ENCODE measurements at places on chromosomes 6 and 20. TPM values are rescaled to one million over a fixed set of nuclear protein-coding genes. Genes with fewer than 3 reads are reported as not detected.

The GABRR1 gene
- not detected for polyA plus RNA-seq

The SLC25A27 gene
- 3.5 TPM for polyA plus RNA-seq

The TFAP2B gene
- not detected for polyA plus RNA-seq

The SLC26A8 gene
- 0.16 TPM for polyA plus RNA-seq

The STK35 gene
- polyA plus RNA-seq, result 16.0 TPM

The ADGRF1 gene
- 51.5 TPM for polyA plus RNA-seq

The GHRH gene
- polyA plus RNA-seq, result not detected

The BTNL2 gene
- polyA plus RNA-seq, result not detected

The TLDC2 gene
- not detected for polyA plus RNA-seq

The TRMT6 gene
- polyA plus RNA-seq, result 16.8 TPM

The LAMA4 gene
- polyA plus RNA-seq, result 0.18 TPM

The C20orf96 gene
- polyA plus RNA-seq, result 2.3 TPM

The MDFI gene
- 121 TPM for polyA plus RNA-seq

The LPA gene
- not detected for polyA plus RNA-seq

The ECT2L gene
- polyA plus RNA-seq, result not detected

The DOK5 gene
- polyA plus RNA-seq, result not detected

The PI3 gene
- 188 TPM for polyA plus RNA-seq

The TRIM15 gene
- polyA plus RNA-seq, result 0.02 TPM

The ACTL10 gene
- 0.79 TPM for polyA plus RNA-seq

The BEND3 gene
- polyA plus RNA-seq, result 5.4 TPM

The HLA-DMB gene
- 0.03 TPM for polyA plus RNA-seq

The TRAPPC3L gene
- 0.18 TPM for polyA plus RNA-seq

The TCP11 gene
- not detected for polyA plus RNA-seq

The NRSN2 gene
- 26.7 TPM for polyA plus RNA-seq

The REPS1 gene
- polyA plus RNA-seq, result 45.8 TPM

The RALY gene
- polyA plus RNA-seq, result 112 TPM

The SERPINB6 gene
- 82.5 TPM for polyA plus RNA-seq

The LSM14B gene
- polyA plus RNA-seq, result 20.3 TPM

The FAM217A gene
- not detected for polyA plus RNA-seq

The CRISP3 gene
- not detected for polyA plus RNA-seq

The THEMIS gene
- not detected for polyA plus RNA-seq

The MUC21 gene
- not detected for polyA plus RNA-seq

The LCA5 gene
- polyA plus RNA-seq, result 0.63 TPM

The OPN5 gene
- not detected for polyA plus RNA-seq

The GPR6 gene
- polyA plus RNA-seq, result not detected

The BMP2 gene
- 4.3 TPM for polyA plus RNA-seq

The RIPOR2 gene
- polyA plus RNA-seq, result 0.16 TPM

The C6orf15 gene
- 0.24 TPM for polyA plus RNA-seq

The BTN1A1 gene
- not detected for polyA plus RNA-seq

The ULBP1 gene
- 1.3 TPM for polyA plus RNA-seq

The SNAI1 gene
- polyA plus RNA-seq, result 0.02 TPM

The ZBTB22 gene
- 6.5 TPM for polyA plus RNA-seq

The OR2J1 gene
- not detected for polyA plus RNA-seq

The EYS gene
- 0.14 TPM for polyA plus RNA-seq

The RBM24 gene
- 0.54 TPM for polyA plus RNA-seq

The B3GAT2 gene
- polyA plus RNA-seq, result not detected

The CCM2L gene
- not detected for polyA plus RNA-seq

The SNAP91 gene
- not detected for polyA plus RNA-seq

The KCNG1 gene
- 19.2 TPM for polyA plus RNA-seq

The MOG gene
- polyA plus RNA-seq, result not detected

The HRH3 gene
- polyA plus RNA-seq, result not detected

The PSORS1C2 gene
- polyA plus RNA-seq, result not detected

The PEX3 gene
- polyA plus RNA-seq, result 38.7 TPM

All from mammary epithelial cell (primary cell).